ENCODE measurements at places on chromosomes 11 and 22.

GRCh38 chr11:101357771-101358170 lies 226.0 kb downstream of the TRPC6 start:
- DNase-seq, result no peak

DNA sequence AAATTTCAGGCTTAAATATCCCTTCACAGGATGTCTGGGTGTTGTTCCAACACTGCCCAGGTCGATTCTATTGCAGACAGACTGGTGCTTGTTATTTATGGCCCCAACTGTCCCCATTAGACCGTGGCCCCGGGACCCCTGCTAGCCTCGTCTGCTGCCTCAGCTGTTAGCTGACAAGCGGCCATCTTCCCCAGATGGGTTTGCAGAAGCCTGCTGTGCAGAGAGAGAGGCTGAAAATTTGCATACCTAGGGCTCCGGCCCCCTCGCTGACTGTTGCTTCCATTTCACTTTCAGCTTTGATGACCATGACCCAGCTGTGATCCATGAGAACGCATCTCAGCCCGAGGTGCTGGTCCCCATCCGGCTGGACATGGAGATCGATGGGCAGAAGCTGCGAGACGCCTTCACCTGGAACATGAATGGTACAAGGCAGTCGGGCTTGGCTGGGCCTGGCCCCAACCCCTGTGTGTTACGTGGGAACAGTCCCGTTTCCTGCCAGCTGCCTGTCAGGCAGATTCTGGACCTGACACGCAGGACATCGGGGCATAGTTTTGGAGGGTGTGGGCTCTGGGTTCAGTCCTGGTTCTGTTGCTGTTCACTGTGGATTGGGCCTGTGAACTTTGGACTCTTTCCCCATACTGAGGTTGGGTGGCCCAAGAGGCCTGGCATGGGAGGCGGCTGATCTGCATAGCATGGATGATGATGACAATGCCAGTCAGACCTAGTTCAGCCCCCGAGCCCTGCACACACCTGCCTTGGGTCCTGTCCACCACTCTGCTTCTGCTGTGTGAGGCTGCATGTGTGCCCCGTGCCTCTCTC lies 16.4 kb downstream of the SMARCB1 start:
- DNase-seq, result no peak

DNA sequence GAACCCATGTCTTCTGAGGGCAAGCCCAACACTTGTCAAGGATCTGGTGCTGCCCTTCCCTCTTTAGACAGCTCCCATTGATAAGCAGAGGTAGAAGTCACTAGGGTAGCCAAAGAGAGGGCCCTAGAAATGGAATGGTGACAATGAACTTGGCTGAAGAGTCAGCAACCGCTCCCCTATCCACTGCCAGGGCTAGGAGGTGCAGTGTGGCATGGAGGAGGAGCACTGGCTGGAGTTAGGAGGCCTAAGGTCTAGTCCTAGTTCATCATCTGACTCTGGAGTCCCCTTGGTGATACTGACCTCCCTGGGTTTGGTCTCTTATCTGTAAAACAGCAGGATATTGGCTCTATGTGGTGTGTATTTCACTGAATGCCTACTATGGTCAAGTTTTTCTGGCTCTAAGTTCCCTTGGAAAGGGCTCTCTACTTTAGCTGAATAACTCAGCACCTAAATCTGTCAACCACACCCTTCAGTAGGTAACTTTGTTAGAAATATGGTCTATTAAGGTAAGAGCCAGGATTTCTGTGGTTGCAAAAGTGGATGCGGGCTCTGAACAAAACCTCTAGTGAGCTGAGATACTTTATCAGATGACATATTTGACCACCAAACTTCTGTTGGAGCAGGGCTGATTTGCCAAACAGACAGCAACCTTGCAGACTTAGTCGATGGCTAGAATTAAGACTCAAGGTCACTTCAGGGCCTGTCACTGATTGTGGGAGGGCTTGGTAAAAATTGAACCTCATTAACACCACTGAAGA lies 10.5 kb downstream of the TIMP3 start:
- no peak for DNase-seq

GRCh38 chr11:71298761-71299181 lies 46.4 kb upstream of the SHANK2 start:
- no peak for DNase-seq

DNA sequence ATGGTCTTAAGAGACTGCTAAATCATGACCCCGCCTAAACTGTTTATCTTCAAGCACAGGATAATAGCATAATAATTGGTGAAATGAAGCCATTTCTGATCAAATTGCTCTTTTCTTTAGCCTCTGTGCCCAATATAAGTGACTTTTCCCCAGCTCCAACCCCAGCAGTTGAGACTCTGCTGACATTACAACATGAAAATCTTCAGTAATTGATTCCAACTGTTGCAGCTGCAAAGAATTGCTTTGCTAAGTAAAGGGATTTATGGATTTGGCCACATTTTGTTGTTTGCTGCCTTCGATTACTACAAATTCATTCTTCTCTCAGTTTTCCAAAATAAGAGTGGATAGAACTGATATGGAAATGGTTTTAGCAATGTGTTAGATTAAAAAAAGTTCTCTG lies 576.7 kb upstream of the LRRC4C start:
- no peak for DNase-seq

DNA sequence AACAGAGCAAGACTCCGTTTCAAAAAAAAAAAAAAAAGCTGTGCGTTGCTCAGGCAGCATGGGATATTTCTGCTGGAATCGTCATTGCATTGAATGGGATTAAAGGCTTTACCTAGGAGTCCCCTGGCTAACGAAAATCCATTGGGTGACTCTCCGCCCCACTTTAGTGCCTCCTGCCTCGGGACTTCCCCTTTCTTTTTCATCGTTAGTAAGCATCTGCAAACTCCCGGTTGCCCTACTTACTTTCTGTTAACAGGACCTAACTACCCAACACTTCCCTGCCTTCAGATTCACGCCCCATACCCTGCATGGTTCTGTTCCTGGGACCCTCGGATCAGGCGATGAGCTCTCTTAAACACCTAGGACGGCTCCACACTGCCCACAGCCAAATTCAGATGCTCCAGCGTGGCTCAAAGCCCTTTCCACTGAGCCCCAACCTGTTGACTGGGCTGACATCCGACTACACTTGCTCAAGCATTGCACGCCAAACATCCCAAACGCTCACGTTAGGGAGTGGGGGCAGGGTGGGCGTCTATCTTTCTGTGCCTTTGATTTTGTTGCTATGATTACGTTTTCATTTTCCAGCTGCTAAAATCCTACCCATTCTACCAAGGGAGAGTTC lies 143.8 kb downstream of the ST3GAL4 start:
- DNase-seq, result no peak
